ENCODE measurements at places on chromosomes 1 and 21.

- no peak for DNase-seq
Observed at GRCh38 chr1:48530727-48531351, 58.8 kb upstream of the SPATA6 start.

DNA sequence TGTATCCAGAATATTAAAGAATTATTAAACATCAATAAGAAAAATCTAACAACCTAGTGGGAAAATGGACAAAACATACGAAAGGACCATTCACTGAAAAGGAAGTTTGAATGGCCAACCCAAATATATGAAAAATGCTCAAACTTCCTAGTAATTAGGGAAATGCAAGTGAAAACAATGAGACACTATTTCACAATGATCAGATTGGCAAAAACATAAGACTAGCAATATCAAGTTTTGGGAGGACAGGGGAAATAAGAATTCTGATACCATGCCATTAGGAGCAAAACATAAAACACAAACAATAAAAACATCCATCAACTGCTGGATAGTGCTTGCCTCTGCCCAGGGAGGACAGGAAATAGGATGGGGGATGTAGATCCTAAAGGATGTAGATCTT is 14.3 kb downstream of the XCL2 start:
- DNase-seq, result no peak

GRCh38 chr1:239719642-239720258 is 333.4 kb downstream of the CHRM3 start:
- DNase-seq, result no peak

DNA sequence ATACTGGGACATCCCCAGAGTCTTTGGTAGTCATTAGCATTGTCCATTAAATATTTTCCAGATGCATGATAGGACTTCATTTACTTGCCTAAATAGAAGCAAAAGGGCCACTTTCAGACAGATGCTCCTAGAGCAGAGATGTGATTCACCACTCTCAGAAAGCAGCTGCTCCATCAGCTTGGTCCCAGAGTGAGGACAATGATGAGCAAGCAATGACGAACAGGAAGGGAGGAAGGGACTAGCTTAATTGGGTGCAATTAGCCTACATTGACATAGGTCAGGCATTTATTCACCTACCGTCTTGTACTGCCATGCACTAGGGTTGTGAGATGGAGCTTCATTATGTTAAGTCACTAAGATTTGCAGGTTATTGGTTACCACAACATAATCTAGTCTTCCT is 85.1 kb upstream of the PLXNA2 start:
- DNase-seq, result no peak

DNA sequence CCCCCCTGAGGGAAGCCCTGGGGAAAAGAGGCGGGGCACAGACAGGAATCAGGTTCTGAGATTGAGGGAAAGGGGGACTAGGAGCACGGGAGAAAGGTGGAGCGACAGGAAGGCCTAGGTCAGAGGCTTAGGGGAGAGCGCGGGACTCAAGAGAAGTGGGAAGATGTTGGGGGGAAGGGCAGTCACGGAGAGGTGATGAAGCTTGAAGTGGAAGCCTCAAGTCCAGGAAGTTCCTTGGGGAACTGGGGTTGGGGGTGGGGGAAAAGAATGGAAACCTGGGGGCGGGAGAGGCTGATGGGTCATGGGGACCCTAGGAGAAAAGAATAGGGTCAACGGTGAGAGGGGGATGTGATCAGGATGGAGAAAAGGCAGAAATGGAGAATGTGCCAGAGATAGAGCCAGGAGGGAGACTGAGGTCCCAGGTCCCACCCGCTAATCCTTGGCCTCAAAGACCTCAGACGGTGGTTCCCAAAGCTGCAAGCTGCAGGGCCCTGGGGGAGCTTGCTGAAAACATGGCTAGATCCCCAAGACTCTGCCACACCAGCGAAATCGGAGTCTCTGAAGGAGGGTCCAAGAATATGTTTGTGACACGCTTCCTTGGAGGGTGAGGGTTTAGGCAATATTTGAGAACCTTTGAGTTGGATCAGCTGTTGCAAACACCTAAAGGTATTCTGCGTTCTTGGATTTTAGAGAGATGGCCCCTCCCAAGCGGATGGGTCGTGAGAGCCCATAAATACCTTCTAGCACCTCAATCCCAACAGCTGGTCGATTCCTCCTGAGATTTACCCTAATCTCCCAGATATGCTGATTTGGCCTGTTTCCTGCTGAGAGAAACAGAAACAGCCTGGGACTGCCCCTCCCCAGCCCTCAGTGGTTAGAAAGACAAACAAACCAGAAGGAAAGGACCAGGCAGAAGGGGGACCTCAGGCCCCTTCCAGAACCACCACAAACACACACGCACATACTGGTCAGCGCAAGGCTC is 3.6 kb downstream of the C1orf232 start:
- DNase-seq, result no peak

GRCh38 chr1:55612988-55613387 is 397.8 kb upstream of the USP24 start:
- DNase-seq, result no peak

GRCh38 chr1:74470251-74470650 is 42.2 kb downstream of the LRRC53 start:
- no peak for DNase-seq

GRCh38 chr1:32876341-32877210 is 5.9 kb upstream of the FNDC5 start:
- peak; percentile 32 for DNase-seq

GRCh38 chr1:112057736-112058135 is 68.3 kb upstream of the KCND3 start:
- DNase-seq, result no peak

GRCh38 chr21:26888931-26889330 is 43.7 kb upstream of the ADAMTS1 start:
- no peak for DNase-seq

GRCh38 chr1:246597340-246597739 is 31.1 kb downstream of the CNST start:
- no peak for DNase-seq

DNA sequence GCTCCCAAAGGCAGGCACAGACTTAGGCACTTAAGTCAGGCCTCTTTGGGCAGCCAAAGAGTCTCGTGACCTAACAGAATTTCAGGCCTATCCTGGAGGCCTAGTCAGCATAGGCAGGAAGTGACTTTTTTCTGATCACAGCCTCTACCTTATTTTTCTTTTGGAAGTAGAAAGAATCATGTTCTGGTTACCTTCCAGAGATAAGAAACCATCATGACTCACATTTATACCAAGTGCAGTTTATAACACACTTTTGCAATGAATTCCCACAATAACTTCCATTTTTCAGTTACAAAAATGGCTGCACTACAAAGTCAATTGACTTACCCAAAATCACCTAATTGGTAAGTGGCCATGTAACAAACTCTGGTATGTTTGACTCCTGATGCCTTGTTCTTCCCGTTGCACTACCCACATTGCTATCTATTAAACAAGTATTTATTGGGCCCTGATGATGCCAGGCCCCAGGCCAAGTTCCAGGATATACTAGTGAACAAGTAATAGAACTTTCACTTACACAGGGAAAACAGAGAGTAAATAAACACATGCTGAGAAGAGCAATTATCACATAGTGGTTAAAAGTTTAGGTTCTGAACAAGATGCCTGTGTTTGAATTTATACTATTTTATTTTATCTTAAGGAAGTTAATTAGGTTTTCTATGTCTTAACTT is 74.3 kb downstream of the SH3GLB1 start:
- no peak for DNase-seq

GRCh38 chr1:50333595-50333974 is 89.7 kb downstream of the DMRTA2 start:
- no peak for DNase-seq

DNA sequence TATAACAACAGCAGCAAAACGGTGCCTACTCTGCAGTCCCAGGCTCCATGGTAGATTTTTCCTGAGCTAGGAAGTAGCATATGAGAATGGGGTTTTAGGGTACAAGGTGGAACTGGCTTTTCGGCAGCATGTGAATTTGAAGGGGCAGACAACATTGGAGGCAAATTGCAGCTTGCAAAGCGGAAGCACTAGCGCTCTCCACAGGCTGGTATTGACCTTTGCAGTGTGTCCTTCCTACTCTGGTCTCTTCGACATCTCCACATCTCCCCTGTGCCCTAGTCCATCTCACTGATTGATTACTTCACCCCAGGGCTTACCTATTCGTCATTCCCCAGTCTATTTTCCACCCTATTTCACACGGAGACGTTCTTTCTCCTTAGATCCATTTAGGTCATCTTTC is 13.0 kb downstream of the IGSF21 start:
- no peak for DNase-seq

DNA sequence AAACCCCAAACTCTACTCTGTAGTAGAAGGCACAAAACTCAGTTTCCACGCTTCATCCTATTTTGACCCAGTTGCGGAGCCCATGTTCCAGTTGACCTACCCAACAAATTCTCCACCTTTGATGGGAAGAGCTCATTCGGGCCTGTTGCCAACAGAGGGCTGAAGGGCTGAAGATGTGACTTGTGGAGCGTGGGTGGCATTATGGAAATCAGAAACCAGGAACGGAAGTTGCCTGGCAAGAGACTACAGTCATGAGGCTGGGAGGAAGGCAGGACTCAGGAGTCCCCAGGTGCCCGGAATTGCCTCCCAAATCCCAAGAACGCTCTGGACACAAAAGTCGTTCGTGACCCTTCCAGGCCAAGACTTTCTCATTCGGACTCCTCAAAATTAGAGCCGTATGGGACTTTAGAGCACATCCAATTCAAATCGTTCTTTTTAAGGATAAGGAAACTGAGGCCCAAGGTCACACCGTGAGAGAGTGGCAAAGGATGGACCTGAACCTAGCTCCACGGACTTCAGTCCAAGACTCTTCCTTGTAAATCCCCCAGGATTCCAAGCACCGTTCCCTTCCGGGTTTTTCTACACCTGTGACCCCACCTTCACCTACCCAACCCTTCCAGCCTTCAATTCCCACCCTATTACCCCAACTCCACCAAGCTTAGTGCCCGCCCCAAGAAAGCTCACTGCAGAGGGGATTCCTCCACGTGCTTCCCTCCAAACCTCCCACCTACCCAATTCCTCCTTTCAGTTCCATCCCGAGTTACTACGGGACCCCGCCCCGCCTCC is 739 bp downstream of the SMG5 start:
- no peak for DNase-seq

GRCh38 chr1:52579415-52579814 is 22.8 kb upstream of the GPX7 start:
- DNase-seq, result no peak

GRCh38 chr1:194442901-194443575 is 1256.6 kb upstream of the B3GALT2 start:
- DNase-seq, result no peak

Measured in activated naive CD4-positive, alpha-beta T cell (primary cell).